ENCODE measurements at places on chromosomes 1 and 21.

DNA sequence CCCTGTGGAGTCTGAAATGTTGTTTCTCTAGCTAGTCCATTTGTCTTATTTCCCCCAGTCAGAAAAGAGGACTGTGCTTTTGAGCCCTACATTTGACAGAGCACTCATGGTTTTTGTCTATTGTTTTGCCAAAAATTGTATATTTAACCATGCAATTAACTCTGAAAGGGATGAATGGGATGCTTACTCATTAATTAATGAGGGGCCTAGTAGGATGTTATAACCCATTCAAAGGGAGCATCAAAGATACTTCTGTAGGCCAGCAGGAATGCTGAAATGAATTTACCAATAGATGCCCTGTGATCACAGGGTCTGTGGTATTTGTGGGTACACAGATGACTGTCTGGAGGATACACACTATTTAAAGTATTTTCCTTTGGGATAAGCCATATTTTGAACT, 147.7 kb downstream of the FCRL5 start:
- no peak for DNase-seq

- no peak for DNase-seq
These were observed 27.7 kb upstream of the VN1R5 start for GRCh38 chr1:247228133-247228532.

GRCh38 chr1:219460081-219460895, 152.6 kb downstream of the ZC3H11B start:
- DNase-seq: no peak

- no peak for DNase-seq
These were observed 3.3 kb downstream of the CAPN2 start for GRCh38 chr1:223715604-223716172.

Measured in activated T-cell treated with anti-CD3 and anti-CD28 coated beads, Interleukin-2, amount 50 U/mL, for 48 hours (primary cell).